ENCODE measurements at places on chromosomes 5 and 9.

DNA sequence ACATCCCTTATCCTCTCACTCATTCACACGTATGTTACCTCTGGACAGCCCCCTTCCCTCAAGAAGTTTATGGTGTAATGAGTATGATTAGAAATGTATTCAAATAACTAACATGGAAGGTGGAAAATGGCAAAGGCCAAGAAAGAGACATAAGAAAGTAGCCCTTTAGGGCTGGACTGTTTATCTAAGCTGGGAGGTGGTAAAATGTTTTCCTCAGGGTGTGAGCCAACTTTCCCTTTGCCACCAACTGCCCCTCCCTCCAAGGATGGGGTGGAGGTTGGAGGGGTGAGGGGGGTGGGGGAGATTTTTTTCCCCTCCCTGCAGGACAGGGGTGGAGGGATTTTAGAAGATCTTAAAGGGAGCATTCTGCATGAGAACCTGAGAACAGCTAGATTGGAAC, 8.2 kb downstream of the SLC45A2 start:
- DNase-seq, result no peak

DNA sequence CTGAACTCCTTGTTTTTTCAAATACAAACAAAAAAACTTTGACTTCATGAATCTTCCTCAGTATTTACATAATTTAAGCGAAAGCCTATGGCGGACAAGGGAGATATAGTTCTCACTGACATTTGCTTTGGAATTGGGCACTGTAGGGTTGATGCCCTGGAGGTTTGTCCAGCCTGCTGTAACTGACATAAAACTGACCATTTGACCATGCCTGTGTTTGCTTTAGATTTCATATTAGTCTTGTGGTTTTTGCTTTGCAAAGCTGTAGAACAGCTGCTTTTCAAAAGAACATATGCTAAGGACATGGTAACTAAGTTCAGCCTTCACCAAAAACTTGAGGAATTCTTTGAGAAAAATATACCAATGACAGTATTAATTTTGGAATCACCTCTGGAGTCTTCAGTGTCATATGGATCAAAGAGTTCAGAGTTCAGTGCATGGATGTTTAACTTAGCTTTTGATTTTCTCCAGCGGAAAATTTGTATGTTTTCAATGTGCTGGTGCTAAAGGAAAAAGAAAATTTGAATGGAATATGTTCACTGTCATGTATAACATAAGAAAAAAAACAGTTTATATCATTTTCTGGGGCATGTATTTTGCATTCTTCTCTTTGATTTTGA, 1013.1 kb downstream of the NR2F1-AS1 start:
- DNase-seq, result no peak

GRCh38 chr9:11003836-11004235, 391.0 kb upstream of the PTPRD start:
- DNase-seq, result no peak

DNA sequence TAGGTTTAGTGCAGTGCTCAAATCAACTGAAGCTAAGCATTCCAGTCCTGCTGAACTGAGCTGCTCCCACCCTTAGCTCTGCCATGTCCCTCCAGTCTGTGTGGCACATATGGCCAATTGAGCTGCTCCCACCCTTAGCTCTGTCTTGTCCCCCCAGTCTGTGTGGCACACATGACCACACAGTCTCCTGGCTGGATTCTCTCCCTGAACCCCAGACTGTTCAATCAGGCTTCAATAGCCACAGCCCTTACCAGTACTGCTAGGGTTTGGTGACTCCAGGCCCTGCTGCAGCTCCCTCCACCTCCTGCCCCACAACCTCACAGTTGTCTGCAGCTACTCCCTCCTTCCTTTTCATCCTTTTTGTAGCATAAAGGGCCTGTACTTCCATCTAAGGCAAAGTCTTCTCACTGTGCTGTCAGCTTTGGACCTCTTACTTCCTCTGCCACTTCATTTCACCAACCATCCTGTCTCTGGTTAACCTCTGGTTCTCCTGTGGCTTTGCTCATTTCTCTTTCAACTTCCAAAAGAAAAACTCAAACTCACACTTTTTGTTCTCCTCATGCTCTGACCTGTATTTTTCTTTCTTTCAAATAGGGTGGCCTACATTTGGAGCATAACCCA, 50.8 kb downstream of the ADAMTS12 start:
- no peak for DNase-seq

- no peak for DNase-seq
These were observed 200.9 kb upstream of the MSX2 start for GRCh38 chr5:174523311-174524071.

DNA sequence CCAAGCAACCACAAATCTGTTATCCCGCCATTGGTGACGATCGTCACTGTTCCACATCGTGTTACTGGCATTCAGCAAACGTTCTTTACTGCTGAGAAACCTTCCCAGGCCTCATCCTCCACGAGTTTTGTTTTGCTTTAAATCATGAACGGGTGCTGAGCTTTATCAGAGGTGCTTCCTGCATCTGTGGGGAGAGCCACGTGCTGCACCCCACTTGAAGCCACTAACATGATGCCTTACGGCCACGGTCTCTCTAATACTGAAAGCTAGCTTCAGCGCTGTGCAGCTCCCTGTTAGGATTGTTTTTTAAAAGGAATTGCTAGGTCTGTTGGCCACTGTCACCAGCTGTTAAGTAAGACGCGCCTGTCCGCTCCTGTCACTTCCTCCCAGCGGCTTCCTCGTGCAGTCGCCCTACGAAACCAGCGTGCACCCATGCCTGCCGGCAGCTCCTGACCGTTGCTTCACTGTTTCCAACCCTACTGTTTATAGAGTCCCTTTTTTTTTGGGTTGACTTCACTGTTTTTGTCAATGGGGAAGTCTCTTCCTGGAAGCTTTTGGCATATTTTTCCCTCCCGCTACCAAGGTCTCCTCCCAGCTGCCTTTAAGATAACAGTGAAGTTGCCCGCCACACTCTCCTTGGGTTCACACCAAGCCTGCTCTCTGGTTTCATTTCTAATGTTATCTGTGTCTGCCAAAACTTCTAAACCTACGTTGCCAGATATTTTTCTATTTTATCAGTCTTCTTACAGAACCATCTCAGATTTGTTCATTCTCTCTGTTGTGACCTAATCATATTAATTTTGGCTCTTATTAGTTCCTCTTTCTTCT, 20.3 kb downstream of the LPCAT1 start:
- no peak for DNase-seq

- no peak for DNase-seq
These were observed 43.2 kb upstream of the NKX2-5 start for GRCh38 chr5:173278172-173278571.

DNA sequence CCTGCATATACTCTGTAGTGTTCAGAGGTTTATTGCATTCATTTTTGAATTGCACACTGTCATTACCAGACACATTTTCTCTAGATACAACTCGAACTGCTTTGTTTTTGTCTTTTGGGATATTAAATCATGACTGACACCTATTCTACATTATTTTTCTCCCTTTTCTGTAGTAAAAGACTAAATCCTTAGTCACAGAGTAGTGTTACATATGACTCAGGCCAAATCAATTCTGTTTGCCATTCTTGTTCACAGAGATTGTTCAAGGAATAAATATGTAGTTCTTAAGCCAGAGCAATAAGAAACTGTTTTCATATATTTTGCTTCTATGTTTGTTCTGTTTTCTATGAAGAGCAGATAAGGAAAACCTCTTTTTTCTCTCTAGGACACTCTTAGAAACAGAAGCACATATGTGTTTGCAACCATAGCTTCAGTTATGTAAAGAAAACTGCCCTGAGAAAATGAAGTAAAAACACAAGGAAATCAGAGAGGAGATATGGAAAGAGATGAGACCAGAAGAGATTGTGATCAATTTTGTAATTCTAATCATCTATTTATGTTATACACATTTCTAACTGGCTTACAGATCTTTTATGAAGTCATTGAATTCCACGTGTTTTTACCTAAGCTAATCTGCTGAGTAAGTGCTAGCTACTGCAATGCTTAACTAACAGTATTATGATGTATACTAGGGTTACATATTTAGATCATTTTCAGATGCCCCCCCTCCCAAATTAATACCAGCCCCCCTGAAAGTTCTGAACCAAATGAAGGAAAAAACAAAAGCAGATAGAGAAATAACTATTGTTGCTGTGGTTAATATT, 1995.6 kb upstream of the CDH6 start:
- DNase-seq, result no peak

DNA sequence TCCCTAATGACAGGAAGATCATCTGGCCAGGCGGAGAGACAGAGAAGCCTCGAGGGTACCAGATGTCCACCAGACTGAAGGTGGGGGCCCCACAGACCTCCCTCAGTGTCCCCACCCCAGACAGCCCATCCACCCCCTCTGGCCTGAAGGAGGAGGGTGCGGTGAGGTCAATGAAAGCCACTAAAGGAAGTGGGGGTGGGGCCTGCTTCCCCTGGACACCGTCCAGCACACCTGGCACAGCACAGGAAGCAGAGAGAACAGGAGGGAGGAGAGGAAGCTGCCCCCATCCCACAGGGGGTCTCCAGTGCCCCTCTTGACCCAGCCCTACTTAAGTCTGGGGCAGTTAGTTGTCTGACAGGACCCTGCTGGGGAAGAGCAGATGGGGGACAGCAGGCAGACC, 11.2 kb downstream of the LRRC26 start:
- no peak for DNase-seq

DNA sequence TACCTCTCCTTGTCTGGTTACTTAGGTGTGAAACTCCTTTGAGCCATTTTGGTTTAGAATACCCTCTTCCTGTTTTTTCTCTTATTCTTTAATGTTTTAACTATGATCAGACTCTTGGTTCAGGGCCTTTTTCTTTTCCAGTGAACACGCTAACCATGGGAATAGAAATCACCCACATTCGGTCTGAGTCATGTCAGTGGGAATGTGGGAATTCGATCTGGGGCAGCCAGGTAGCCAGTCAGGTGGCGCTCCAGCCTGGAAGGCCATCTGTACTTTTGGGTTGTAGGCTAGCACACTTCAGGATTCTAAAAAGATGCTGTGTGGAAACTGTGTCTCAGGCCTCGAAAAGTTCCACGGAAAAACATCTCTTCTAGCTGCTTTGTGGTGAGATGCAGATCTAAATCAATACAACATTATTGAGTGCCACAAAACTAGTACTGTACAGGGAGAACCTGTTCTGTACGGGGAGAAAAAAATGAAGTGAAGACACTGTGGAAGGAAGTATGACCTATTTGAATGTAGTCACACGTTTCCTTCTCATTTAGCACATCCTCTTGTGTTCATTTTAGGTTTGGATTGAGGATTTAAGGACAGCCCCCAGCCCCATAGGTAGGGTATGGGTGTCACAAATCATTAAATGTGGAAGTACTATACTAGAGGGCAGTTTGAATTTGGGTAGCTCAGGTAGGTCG, 36.4 kb downstream of the SNX30 start:
- DNase-seq, result no peak

- no peak for DNase-seq
These were observed 173.3 kb downstream of the COL23A1 start for GRCh38 chr5:178416919-178417318.

DNA sequence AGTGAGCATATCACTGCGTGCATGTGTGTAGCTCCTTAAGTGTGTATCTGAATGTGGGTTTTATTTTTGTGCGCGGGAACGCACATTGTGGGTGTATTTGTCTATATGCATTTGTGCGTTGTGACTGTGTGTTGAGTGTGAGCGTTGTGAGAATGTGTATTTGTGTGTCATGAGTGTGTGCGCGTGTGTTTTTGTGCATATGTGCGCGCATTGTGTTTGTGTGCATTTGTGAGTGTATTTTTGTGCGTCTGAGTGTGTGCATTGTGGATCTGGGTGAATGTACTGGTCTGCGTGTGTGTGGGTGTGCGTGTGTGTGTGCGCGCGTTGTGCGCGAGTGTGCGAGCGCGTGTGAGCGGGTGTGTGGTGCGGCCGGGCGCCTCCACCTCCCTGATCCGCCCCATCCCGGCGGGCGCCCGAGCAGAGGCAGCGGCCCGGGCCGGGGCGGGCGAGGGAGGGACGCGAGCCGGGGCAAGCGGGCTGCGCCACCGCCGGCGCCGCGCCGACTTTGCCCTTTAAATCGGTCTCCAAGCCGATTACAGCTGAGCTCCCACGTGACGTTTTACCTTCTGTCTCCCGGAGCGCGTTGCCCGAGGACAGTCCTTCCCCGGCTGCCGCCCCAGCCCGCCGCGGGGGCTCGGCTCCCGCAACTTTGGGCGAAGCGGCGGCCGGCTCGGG, at the start of gene RASGRF2:
RASGRF2 (plus strand) TSS at position 596 of the 675 bp plus-strand sequence. CDS start 376 bp downstream, outside the sequence.
- DNase-seq, result peak; percentile 50

DNA sequence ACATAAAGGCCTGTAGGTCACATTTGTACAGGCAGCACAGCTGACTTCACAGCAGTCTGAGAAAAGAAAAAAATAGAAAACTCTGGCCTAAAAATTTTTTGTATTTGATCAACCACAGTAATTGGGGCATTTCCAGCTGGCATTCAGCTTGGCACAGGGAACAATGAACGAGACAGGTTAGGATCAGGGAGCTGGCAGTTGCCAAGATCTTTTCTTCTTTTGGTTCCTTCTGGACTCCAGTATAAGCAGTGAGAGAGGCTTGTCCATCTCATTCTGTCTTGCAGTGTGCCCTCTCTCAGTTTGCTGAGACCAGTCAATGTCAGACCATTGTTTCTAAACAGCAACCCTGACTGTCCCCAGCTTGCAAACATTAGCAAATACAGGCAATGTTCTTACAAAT, 601.1 kb downstream of the TLR4 start:
- no peak for DNase-seq

DNA sequence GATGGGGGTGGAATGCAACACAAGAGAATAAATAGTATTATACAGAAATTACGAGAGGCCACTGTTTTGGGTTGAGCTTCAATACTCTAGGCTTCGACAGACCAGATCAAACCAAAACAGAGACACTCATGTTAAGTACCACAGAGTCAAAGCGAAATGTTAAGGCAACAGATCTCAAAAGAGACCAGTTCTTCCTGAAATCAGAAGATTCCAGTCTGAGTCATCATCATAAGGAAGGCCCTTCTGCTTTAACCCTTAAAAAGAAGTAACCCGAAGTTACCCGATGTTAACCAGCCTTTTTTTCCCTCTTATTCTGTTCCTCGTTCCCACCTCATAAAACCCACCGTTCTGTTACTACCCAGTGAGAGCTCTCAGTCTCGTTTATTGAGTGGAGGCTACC, 75.9 kb downstream of the SFXN1 start:
- DNase-seq, result no peak

DNA sequence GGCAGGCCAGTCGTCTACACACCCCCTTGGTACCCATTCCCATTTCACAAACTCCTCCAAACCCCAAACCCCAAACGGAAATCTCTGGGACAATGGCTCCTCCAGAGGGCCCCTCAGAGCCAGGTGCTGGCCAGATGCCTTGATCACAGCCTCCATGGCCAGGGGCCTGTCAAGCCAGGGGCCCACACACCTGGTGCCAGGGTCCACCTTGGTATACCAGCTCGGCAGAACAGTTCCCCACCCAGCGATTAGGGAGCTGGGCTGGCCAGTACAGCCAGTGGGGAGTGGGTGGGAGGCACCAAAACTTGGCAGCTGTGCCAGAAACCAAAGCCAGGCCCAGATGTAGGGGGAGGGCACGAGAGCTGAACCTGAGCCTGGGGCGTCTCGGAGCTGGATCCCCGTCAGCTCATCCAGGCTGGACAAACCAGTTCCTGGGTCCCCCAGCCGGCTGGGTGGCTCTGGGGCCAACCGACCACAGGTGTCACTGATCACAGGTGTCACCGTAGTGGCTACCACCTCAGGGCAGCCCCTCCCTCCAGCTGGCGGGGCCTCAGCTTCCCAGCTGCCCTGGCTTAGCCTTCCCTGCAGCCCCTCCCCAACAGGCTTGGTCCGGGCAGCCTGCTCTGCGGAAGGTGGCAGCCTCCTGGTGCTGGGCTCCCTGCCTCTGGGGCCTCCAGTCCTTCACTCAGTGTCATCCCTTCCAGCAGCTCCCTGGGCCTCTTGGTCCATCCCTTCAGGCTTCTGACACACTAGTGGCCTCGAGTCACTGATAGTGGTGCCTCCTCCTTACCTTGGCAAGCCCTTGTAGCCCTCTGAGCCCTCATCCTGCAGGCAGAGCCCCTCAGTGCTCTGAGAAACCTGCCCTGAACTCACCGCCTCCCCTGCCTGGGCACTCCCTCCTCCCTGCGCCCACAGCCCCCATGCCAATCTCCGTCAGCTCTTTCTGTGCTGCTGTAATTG, 6.6 kb upstream of the RMND5B start:
- no peak for DNase-seq
